Esophagus (tissue), 2 donors: ENCODE measurements at places on chromosomes 12 and 14. TPM values are rescaled to one million over a fixed set of nuclear protein-coding genes. Genes with fewer than 3 reads are reported as not detected.

The PIWIL1 gene
- polyA plus RNA-seq: not detected

The VRK1 gene
- polyA plus RNA-seq: 8.3 TPM

The P2RX2 gene
- 1.4 TPM for polyA plus RNA-seq

The FGF23 gene
- polyA plus RNA-seq: not detected

The ASIC1 gene
- polyA plus RNA-seq: 1.4 TPM

The L3HYPDH gene
- 19.8 TPM for polyA plus RNA-seq

The HPD gene
- 0.29 TPM for polyA plus RNA-seq

The DPY19L2 gene
- polyA plus RNA-seq: 1.3 TPM

The LRRIQ1 gene
- polyA plus RNA-seq: 0.05 TPM

The HAL gene
- polyA plus RNA-seq: 1.1 TPM

The ANKRD33 gene
- not detected for polyA plus RNA-seq

The GPD1 gene
- 0.29 TPM for polyA plus RNA-seq

The ACAD10 gene
- polyA plus RNA-seq: 8.2 TPM

The MDGA2 gene
- not detected for polyA plus RNA-seq

The RAB2B gene
- polyA plus RNA-seq: 6.8 TPM

The KLHL33 gene
- 0.06 TPM for polyA plus RNA-seq

The RHOJ gene
- polyA plus RNA-seq: 2.6 TPM

The IFNG-AS1 gene
- not detected for polyA plus RNA-seq

The LMO3 gene
- 1.7 TPM for polyA plus RNA-seq

The TMEM132C gene
- polyA plus RNA-seq: 0.43 TPM

The SERPINA10 gene
- polyA plus RNA-seq: not detected

The TULP3 gene
- polyA plus RNA-seq: 12.8 TPM

The CFAP251 gene
- polyA plus RNA-seq: 0.42 TPM

The STAC3 gene
- 1.4 TPM for polyA plus RNA-seq
